Uterus (tissue), 4 donors: ENCODE measurements at places on chromosomes 12 and 14.

GRCh38 chr14:31561155-31561846 is at the start of gene NUBPL:
Gene NUBPL, plus strand, starts transcription at chr14:31561404. Its CDS starts 36 bp downstream, at chr14:31561440.
- peak; percentile 94 for DNase-seq

DNA sequence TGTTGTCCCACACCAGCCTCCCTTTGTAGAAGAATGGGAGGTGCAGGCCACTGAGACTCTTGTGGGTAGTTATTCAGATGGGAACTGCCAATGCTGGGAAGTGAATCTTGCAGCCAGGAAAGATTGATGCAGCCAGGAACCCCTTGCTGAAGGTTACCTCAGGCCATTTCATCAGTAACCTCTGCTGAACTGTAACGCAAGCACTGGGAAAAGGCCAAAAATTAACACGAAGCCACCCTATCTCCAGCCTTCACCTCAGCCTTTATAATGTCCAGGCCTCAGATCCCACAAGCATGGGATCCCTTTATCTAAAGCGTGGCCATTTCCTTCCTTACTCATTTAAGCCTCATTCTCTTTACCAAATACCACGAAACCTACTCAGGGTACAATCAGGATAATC is 211.1 kb downstream of the SPTSSA start:
- DNase-seq: no peak

DNA sequence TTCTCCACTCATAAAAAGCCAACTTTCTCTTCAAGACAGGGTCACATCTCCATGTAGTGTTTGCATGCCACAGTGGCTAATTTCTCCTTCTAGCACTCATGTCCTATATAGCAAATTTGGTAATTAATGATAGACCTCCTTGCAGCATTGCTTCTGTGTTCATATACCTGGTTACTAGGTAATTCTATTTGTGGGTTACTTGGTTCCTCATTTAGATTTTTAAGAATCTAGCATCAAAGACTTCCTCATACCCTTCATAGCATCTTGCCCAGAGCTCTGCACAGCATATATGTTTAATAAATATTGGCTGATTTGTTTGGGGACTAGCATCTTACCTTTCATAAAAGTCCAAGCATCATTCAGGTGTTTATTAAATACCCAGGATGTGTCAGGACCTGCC is 152.1 kb downstream of the DUSP6 start:
- DNase-seq: no peak

GRCh38 chr12:93483151-93483807 is 16.0 kb downstream of the MRPL42 start:
- DNase-seq: no peak

DNA sequence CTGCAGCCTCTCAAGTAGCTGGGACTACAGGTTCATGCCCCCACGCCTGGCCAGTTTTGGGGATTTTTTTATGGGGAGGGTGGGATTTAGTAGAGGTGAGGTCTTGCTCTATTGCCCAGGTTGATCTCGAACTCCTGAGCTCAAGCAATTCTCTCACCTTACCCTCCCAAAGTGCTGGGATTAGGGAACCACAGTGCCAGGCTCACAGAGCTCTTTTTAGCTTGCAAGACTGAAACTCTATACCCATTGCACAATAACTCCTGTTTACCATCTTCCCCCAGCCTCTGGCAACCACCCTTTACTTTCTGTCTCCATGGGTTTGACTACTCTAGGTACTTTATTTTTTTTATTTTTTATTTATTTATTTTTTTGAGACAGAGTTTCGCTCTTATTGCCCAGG is 25.7 kb upstream of the CDK17 start:
- DNase-seq: no peak

GRCh38 chr12:132300789-132301722 is 28.3 kb downstream of the GALNT9 start:
- DNase-seq: no peak
